Fibroblast of villous mesenchyme (primary cell): ENCODE measurements at places on chromosomes 7 and 10. TPM values are rescaled to one million over a fixed set of nuclear protein-coding genes. Genes with fewer than 3 reads are reported as not detected.

Gene GDF10
- not detected in 2 replicates for total RNA-seq

Gene ZNF25
- 11.3 and 12.5 TPM in 2 replicates for total RNA-seq

Gene GIMAP6
- total RNA-seq, result not detected in 2 replicates

Gene GDF2
- not detected in 2 replicates for total RNA-seq

Gene HYAL4
- total RNA-seq, result under 0.01 and 0.64 TPM in 2 replicates

Gene ERV3-1
- 8.1 and 12.1 TPM in 2 replicates for total RNA-seq

Gene KCND2
- total RNA-seq, result 16.1 and 17.3 TPM in 2 replicates

Gene WEE2
- total RNA-seq, result 0.32 TPM in 1 of 2 replicates, not detected in the other

Gene SPOCK2
- under 0.01 TPM in 1 of 2 replicates, not detected in the other for total RNA-seq

Gene ADARB2
- total RNA-seq, result not detected in 2 replicates

Gene NUDCD3
- 51.2 and 62.2 TPM in 2 replicates for total RNA-seq

Gene ABCA13
- under 0.01 TPM in 1 of 2 replicates, not detected in the other for total RNA-seq

Gene OPALIN
- not detected in 2 replicates for total RNA-seq

Gene TMEM176A
- under 0.01 TPM in 1 of 2 replicates, not detected in the other for total RNA-seq

Gene CFTR
- 0.43 and 0.64 TPM in 2 replicates for total RNA-seq

Gene WDR37
- total RNA-seq, result 22.2 and 27.2 TPM in 2 replicates

Gene ATOH7
- under 0.01 TPM in 1 of 2 replicates, not detected in the other for total RNA-seq

Gene AZGP1
- total RNA-seq, result not detected in 2 replicates

Gene ADRB1
- total RNA-seq, result not detected in 2 replicates

Gene CCL24
- not detected in 2 replicates for total RNA-seq

Gene DNAJC30
- 2.3 and 3.0 TPM in 2 replicates for total RNA-seq

Gene TEX47
- total RNA-seq, result not detected in 2 replicates

Gene EVX1
- total RNA-seq, result not detected in 2 replicates

Gene GIMAP5
- total RNA-seq, result not detected in 2 replicates

Gene HOXA9
- 17.1 and 20.3 TPM in 2 replicates for total RNA-seq

Gene RBP4
- not detected in 2 replicates for total RNA-seq

Gene NEBL
- total RNA-seq, result under 0.01 TPM in 2 replicates

Gene AKR1C8
- not detected in 2 replicates for total RNA-seq

Gene METTL2B
- 36.7 and 37.0 TPM in 2 replicates for total RNA-seq

Gene RPS24
- total RNA-seq, result 1,478 and 1,668 TPM in 2 replicates

Gene UPK3B
- 0.43 TPM in 1 of 2 replicates, not detected in the other for total RNA-seq

Gene ACHE
- total RNA-seq, result not detected in 2 replicates

Gene STAG3
- under 0.01 and 0.64 TPM in 2 replicates for total RNA-seq

Gene CTAGE8
- 0.43 TPM in 1 of 2 replicates, not detected in the other for total RNA-seq

Gene SPDYE11
- not detected in 2 replicates for total RNA-seq

Gene PRRT4
- total RNA-seq, result not detected in 2 replicates

Gene SFTPA1
- total RNA-seq, result not detected in 2 replicates

Gene PLPP4
- total RNA-seq, result 0.86 and 4.2 TPM in 2 replicates

Gene TMEM213
- not detected in 2 replicates for total RNA-seq

Gene OR2A5
- not detected in 2 replicates for total RNA-seq

Gene VPS37D
- 3.0 and 4.2 TPM in 2 replicates for total RNA-seq
